Stromal cell of bone marrow (primary cell): ENCODE measurements at places on chromosomes 7 and 10.

DNA sequence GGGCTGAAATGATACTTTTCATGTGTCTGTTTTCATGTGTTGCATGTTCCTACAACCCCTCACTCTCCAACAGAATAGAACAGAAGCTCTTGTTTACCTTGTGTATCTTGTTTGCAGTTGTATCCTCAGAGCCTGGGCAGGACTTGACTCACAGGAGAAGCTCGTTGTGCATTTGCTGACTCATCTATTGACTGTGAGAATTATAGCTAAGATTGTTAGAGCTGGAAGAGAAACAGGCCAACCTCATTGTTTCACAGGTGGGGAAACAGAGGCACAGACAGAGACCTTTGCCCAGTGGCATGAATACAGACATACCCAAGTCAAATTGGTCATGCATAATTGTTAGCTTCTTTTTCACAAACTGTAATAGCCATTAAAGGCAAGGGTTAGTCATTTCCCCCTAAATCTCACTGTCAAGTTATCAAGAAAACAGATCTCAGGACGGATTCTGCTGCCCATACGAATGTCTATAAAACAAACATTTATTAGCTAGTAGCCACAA, 4.6 kb upstream of the TSPAN15 start:
- DNase-seq: no peak

DNA sequence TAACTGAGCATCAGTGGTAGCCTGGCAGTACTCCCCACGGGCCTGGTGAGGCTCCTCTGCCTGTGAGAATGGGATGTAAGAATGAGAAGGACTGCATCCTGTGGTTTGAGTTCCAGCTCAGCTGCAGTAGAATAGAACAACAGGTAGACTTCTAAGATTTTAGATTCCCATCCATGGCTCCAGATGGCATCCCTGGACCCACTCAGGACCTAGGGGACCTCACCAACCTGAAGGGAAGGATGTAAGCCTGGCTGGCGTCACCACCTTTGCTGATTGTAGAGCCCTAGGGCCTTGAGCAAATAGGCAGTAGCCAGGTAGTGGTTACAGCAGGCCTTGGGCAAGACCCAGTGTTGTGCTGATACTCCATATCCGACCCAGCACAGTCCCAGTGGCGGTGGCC, 9.6 kb upstream of the AOC1 start:
- no peak for DNase-seq

- no peak for DNase-seq
Measured at GRCh38 chr7:50427518-50427917, 22.6 kb downstream of the FIGNL1 start.

- DNase-seq: peak; percentile 39
Measured at GRCh38 chr7:69738396-69738951, 140.2 kb downstream of the AUTS2 start.

DNA sequence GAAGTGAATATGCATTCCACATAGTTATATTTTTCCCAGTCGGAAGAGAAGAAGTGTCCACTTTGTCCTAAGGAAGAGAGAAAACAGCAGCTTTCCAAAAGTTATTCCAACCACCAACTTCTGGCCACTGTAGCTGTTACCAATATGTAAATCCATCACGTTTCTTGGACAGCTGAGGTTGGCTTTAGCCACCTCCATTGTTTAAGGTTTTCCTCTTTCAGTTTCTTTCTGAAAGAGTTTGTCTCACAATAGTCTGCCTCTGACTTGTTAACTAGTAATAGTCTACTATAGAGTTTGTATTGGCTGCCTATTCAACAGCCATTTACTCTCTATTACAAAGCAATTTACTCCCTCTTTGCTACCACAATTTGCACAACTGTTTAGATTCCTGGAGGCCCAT, 457.6 kb upstream of the LRRN3 start:
- no peak for DNase-seq

- DNase-seq: no peak
Measured at GRCh38 chr7:130471974-130472373, 19.9 kb upstream of the MEST start.

- DNase-seq: no peak
Measured at GRCh38 chr7:74656441-74656836, 1.1 kb upstream of the GTF2I start.

DNA sequence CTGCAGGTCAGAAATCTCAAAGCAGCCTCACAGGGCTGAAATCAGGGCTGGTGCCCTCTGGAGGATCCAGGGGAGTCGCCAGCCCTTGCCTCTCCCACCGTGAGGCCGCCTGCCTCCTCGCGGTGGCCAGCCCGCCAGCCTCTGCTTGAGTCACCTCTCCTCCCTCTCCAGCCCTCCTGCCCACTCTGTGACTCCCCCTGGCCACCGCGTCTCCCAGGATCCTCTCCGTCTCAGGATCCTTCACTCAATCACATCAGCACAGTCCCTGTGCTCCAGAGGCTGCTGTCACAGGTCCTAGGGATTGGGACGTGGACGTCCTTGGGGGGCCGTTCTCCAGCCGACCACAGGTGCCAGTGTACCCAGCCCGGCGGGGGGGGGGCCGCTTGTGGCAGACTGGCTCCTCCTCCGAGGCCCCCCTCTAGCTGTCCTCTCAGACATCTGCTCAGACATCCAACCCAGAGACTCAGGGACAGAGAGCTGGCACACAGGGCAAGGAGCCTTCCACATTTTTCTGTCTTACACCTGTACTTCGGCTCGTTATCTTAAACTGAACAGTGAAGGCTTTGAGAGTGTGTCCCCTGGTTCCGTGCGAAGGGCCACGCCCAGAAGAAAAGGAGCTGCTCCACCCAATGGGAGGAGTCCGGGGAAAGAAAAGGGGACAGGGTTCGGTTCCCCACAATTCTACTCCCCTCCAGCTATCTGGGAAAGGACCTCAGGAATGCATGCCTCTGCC, 9.4 kb upstream of the PPP2R2D start:
- no peak for DNase-seq

DNA sequence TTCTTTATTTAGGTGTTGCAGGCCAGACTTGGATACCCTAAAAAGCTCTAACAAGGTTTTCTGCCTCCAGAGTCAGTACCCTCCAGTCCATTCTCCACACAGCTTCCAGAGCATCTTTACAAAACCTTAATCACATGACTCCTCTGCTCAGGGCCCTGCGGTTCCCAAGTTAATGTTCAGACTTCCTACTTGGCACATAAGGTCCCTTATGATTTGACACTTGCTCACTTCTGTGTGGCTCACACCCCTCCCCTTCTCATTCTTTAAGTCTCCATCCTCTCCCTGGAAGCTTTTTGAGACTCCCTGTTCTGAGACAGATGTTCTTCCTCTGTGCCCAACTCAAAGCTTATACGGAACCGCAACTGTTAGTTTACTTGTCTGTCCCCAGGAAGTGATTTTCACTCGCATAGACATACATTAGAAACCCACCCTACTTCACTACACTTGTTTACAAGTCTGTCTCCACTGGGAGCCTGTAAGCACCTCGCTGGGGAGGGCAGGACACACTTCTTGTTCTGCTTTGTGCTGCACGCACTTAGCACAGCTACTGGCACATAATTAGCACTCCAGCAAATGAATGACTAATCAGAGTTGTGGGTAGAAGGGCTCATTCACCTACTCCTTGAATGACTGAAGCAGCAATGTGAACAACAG, 154.3 kb upstream of the LAMB4 start:
- DNase-seq: no peak

DNA sequence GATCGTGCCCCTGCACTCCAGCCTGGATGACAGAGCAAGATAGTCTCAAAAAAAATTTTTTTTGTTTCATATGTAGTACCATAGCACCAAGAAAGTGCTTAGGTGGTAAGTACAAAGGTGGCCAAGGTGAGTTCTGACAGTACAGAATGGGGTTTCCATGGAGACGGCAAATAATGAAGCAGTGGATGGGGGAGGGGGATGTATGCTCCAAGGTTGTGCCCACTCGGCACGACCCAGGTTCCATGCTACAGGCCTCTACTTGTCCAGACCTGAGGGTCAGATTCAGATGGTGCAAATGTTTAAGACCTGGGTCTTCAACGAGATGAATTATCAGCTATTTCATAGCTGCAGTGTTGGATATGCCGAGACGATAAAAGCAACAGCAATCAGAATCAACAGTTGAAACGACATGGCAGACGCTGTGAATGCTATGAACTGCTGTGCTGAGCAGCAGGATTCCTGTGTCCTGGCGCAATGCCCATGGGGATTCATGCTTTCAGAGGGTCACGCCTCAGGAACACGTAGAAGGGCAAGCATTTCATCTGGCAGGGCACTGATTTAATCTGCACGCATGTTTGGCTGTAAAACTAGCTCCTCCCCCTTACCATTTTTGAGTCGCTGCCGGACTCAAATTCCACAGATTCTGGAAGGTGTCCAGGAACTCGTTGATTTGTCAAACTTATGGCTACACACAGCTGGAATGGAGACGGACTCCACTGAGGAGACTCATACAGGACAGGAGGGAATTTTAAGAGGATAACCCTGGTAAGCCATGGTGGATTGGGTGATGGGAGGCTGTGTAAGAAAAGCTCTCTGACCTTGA, 256.5 kb downstream of the FRMD4A start:
- DNase-seq: peak; percentile 98

GRCh38 chr10:127797339-127797738, 60.4 kb downstream of the FOXI2 start:
- no peak for DNase-seq

DNA sequence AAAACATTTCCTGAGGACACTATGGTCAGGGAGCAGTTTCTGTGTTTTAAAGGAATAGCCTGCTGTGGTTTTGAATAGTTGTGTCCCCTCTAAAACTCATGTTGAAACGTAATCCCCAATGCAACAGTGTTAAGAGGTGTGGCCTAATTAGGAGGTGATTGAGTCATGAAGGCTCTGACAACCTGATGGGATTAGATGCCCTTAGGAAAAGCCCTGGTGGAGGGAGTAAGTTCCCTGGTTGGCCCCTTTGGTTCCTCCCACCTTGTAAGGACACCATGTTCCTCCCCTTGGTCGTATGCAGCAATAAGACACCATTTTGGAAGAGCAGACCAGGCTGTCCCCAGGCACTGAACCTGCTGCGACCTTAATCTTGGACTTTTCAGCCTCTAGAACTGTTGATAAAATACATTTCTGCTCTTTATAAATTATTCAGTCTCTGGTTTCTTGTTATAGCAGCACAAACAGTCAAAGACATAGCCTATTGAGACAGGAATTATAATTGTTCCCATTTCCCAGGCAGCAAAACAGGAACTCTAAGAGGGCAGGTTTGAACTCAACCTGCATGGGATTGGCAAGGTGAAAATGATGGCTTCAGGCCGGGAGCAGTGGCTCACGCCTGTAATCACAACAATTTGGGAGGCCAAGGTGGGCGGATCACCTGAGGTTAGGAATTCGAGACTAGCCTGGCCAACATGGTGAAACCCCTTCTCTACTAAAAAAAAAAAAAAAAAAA, 20.5 kb upstream of the TNS3 start:
- no peak for DNase-seq

- no peak for DNase-seq
Measured at GRCh38 chr7:125644109-125644508, 714.5 kb upstream of the POT1 start.

DNA sequence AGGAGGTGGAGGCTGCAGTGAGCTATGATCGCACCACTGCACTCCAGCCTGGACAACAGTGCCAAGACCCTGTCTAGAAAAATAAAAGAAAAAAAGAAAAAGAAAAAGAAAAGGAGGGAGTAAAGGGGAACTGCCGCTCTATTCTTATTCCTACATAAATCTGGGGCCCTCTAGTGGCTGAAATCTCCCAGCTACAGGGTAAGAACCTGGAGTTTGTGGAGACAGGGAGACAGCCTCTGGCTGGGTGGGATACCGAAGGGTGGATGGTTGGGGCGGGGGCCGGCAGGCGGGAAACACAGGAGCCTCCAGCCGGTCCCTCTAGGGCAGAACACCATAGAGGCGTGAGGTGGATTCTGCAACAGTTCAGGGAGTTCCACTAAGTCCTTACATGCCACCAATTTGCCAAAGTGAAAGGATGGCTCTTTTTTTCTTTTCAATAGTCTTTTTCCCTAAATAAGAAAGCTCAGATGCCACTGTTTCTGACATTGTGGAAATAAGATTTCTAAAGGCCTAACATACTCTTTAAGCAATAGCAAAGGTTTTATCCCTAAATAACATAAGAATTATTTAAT, 117.3 kb downstream of the SVIL start:
- no peak for DNase-seq

- DNase-seq: no peak
Measured at GRCh38 chr10:113064039-113064438, 114.0 kb downstream of the TCF7L2 start.

GRCh38 chr10:1358860-1359625, 302.9 kb downstream of the WDR37 start:
- no peak for DNase-seq
